ENCODE measurements at places on chromosomes 4 and X.

DNA sequence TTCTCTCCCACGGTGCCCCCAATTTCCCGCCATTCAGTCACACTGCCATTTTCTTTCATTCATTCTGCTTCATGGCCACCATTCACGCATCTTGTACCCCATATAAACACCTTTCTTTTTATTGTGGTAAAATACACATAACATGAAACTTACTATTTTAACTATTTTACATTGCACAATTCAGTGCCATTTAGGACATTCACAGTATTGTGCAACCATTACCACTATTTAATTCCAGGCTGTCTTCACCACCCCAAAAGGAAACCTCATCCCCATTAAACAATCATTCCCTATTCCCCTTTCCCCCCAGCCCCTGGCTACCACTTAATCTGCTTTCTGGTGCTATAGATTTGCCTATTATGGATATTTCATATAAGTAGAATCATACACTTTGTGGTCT lies 15.9 kb downstream of the SPACA5 start:
- no peak for DNase-seq

DNA sequence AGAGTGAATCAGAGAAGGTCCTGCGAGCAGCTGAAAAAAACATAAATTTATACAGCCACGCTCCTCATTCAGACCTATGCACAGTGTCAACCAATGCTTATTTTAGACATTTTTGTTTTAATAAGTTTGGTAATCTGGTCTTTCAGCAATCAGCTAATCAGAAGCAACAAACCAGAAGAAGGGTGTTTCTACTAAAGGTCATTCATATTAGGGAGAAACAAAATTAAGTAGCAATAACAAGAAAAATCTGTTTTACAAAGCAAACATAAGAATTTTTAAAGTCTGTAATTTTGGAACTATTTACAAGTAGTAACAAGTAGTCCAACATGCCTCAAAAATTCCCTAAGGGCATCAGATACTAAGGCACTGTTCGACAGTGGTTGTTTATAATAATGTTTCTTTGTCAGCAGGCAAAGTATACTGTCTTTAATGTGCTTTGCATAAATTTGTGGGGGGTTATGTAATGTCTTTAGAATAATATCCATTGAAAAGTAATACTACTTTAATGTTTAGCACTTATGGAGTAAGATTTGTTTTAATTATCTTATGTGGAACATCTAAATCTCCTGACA lies 82.8 kb downstream of the PHOX2B start:
- DNase-seq, result no peak

DNA sequence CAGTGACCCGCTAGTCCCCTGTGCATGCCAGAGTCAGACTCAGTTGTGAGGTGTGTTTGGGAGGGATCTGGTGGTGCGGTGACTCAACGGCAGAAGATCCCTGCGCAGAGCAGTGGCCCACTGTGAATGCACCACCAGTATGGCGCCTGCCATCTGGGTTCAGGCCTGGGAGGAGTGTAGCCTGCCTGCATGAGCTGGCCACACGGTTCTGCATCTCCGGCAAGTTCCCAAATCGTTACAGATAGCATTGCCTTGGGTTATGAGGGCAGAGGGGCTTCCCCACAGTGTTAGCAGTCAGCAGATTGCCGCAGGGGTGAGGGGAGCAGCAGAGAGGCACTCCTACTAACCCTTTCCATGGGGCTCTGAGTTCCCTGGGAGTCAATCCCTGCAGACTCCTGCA lies 629.6 kb downstream of the TLL1 start:
- DNase-seq, result no peak

DNA sequence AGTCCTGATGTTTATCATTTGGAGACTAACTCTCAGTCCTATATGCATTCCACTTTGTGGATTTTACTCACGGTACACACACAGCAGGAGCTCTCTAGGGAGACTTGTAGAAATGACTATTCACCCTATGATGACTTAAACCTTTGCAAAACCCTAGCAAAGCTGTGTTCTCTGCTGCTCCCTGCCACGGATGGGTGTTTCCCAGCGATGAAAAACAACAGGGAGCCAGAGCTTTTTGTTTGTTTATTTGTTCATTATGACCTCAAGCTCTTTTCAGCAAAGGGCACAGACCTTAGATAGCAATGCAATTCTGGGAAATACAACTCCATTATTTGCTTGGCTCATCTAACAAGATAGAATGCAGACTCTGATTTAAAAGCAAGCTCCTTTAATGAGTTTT lies 156.6 kb downstream of the GRIA3 start:
- no peak for DNase-seq

DNA sequence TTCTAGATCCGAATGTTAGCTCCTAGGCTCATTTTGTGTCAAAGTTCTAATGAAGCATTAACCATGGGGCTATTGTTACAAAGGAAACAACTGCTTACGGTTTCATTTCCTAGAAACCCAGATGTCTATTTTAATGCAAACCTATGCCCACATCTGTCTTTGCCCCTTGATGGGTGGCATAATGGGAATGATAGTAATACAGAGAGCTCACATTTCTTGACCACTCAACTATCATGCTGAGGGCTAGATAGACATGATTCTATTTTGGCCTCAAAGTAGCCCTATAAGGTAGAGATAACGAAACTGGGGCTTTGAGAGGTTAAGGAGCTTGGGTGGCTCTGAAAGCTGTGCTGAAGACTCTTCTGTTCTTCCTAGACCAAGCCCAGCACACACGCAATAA lies 1.9 kb downstream of the TLR7 start:
- no peak for DNase-seq

- DNase-seq, result no peak
Measured at GRCh38 chr4:96642490-96642889, 802.6 kb downstream of the PDHA2 start.

DNA sequence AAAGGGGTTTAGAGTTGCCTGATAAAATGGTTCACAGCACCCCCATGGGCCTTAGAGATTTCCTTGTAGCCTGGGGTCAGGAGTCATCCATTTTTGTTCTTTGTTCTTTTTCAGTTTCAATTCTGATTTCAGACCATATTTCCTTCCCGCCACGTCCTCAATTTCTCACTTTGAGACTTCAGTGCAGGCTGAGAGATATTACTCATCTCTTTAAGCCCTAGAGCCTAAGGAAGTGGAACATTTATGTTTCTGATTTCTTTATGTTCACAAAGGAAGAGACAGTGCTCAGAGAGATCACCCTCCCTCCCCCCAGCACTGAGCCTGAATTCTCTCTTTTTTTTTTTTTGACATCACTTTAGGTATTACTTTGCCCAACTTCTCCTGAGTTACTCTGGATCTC lies 56.3 kb downstream of the MSN start:
- DNase-seq, result no peak

Measured in activated T-helper 1 cell treated with Interleukin-2 at 50 U/mL for 16 hours (primary cell).